GM03348 (cell line): ENCODE measurements at places on chromosomes 3 and 15.

GRCh38 chr3:62361261-62361660 lies 12.1 kb downstream of the FEZF2 start:
- no peak for DNase-seq

GRCh38 chr3:5191555-5192304 lies 4.2 kb downstream of the EDEM1 start:
- no peak for DNase-seq

DNA sequence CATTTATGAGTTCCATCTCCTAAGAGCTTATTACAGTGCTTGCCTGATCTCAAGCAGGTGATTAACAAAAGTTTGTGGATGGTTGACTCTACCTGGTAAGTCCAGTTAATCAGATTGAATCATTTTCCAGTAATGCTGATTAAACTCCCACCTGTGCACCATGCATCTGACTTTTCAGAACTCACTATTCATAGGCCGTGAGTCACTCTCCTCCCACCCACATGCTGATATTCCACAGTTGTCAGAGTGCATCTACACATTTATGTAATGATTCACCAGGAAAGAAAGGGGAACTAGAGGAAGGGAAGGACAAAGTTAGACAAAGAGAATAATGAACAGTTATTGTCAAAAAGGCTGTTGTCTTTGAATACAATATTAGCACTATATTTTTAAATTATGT lies 106.2 kb upstream of the UBE3A start:
- DNase-seq, result peak; percentile 65

DNA sequence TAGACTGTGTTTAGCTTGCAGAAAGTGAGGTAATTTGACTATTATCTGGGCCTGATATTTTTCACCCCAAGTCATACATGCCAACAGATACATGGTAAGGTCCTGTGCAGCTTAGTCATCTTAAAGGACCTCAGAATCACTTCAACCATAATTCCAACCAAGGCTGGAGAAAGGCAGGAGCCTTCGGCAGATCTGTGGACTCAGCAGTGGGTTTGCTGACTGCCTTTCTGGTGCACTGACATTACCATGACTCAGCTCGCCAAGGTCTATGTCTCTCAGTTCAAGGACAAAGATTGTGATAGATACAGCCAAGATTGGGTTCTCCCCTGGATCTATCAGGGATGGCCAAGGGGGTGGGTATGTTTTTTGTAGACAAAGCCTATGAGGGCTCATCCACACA lies 32.7 kb downstream of the LYZL4 start:
- DNase-seq, result no peak

- no peak for DNase-seq
Observed at GRCh38 chr15:72727154-72727553, 41.1 kb downstream of the BBS4 start.

DNA sequence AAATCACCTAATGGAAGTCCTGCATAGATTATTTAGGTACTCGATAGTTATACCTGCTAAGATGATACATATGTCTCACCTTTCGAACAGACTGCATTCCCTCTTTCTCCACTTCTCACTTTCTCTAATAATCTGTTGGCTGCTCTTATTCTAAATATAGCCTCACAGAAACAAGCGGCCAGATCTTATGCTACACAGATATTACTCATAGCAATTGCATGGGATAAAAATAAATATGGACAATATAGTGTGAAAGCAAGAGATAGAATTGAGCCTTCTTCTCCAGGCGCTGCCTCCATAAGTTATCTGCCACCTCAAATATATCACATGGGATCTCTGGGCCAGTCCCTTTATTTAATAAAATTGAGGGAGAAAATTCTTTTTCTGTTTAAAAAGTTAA lies 29.5 kb upstream of the TGFBR2 start:
- no peak for DNase-seq

DNA sequence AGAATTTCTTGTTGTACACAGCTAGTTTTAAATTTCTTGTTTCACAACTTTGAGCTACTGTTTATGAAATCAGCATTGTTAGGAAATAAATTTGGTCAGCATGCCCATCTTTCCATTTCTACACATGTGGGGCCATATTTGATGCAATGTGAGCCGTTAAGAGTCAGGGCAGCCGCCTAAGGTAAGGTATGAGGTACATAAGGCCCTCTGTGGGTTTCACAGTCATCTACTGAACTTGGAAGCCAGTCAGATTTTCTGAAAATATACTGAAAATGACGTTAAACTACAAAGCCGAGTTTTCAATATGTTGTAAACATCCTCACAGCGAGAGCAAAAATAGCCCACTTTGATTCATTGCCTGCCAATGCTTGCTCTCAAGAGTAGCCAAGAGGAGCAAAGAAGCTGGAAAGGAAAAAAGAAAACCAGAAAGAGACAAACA lies 94.7 kb upstream of the PDZRN3 start:
- peak; percentile 31 for DNase-seq

DNA sequence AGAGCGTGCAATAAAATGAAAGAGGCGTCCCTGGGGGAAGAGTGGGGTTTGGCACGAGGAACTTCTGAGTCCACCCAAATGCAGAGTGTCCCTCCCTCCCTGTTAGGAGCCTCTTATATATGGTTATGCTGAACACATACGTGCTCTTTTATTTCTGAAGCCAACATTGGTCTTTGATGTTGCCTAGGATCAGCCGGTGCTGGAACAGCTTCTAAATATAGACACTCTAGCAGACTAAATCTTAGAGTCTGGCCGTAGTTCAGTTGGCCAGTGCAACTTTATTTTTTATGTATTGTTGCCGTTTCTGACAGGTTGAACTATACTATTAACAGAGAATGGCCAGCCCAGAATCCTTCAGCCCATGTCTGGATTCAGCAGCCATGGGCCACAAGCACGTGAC lies 128.7 kb downstream of the GHSR start:
- DNase-seq, result no peak

GRCh38 chr3:140276703-140277102 lies 341.7 kb downstream of the CLSTN2 start:
- peak; percentile 13 for DNase-seq

DNA sequence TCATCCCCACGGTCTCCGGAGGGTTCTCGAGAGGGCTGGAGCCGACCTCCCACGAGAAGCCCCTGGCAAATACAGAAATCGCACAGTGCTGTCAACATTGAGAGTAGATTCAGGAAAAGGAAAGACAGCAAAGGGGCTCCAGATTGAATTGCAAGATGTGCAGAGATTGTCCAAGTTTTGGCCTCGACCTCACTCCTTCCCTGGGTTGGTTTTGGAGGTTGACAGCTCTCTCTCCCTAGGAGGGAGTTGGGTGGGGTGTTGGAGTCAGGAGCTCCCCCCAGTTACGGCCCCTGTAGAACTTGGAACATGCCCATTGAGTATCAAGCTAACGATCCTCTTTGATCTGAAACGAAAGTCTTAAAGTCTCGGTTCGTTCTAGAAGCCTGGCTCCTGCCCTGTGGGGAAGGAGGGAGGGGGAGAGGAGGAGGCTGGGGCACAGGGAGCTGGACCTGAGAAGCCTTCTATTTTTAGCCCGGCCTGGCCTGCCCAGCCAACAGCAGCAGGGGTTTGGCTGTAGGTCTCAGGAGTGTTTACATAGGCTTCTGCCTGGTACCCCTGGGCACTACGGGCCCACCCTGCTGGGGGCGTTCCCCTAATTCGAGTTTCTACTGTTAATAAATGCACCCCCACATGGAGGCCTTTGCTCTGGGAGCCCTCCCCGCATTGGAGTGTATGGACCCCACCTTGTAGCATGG lies 672 bp upstream of the KY start:
- DNase-seq, result peak; percentile 55

GRCh38 chr15:79620112-79620857 lies 188.1 kb downstream of the MINAR1 start:
- DNase-seq, result no peak

GRCh38 chr3:193396451-193397244 lies 18.1 kb upstream of the ATP13A5 start:
- DNase-seq, result no peak

- no peak for DNase-seq
Observed at GRCh38 chr3:177513815-177514610, 316.7 kb upstream of the TBL1XR1 start.

GRCh38 chr15:41408234-41408641 lies 5.9 kb upstream of the NDUFAF1 start:
- peak; percentile 47 for DNase-seq

DNA sequence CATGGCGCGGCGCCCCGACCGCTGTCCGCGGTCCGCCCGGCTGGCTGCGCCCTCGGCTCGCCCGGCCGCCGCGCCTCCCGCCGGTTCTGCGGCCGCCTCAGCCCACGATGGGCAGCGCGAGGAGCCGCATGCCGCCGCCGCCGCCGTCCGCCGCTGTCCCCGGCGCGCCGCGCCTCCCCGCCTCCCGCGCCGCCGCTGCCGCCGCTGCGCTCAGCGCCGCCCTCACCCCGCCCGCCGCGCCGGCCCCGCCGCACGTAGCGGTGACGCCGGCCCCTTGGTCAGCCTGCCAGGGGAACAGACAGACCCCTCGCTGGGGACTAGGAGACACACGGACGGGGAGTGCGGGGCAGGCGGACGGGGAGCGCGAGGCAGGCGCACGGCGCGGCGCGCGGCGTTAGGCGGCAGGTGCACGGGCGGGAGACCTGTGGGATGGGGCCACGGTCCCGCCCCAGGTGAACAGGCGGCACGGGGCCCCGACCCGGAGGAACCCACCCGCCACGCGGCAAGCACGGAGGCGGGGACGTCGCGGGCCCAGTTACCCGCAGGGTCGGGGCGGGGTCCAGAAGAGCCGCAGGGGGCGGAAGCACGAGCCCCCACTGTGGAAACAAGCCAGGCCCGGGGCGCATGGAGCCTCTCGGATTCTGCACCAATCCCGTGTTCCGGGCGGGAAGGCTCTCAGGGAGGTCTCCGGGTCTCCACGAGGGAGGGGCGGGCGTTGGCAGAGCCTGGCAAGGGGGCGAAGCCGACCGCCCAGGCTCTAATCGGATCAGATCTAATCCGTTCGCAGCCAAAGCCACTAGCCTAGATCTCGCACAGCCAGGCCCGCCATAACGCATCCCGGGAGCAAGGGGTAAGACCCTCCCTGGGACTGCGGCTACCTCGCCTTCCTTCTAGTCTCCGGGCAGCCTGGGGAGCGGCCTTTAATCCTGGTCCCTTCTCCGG lies at the start of gene CSPG5:
CSPG5 (minus strand) TSS at position 175 of the 942 bp plus-strand sequence; CDS start at position 3, 172 bp downstream.
- DNase-seq, result peak; percentile 73

GRCh38 chr3:186308549-186308948 lies 53.5 kb downstream of the DGKG start:
- DNase-seq, result no peak

- no peak for DNase-seq
Observed at GRCh38 chr3:53888232-53888631, 3.4 kb downstream of the SELENOK start.
